ENCODE measurements at places on chromosomes 3 and 15.

GRCh38 chr3:127038466-127038865 lies 55.6 kb downstream of the PLXNA1 start:
- DNase-seq: no peak

DNA sequence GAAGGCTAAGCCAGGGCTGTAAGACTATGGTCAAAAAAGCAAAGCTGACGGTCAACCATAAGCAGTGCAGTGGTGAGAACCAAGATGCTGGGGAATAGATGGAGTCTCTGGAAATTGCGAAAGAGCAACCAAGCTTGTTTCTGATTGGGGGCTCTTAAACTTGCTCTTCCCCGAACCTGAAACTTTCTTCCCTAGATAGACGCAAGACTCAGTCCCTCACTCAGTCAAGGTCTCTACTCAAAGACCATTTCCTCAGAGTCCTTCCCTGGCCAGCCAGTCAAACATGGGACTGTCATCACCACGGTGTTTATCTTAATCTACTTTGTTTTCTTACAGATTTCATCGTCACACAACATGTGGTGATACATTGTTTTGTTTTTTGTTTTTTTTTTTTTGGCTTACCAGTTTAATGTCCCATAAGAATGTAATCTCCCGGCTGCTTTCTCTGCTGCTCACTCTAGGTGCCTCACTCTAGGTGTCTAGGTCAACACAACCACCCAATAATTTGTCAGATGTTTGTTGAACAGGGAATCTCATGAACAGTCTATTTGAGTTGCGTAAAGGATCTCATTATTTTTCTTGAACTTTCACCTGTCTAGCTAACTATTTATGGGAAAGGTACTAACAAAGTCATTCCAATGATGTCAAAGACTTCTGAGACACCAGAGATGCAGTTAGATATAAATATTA lies 495.4 kb downstream of the FOXP1 start:
- DNase-seq: no peak

DNA sequence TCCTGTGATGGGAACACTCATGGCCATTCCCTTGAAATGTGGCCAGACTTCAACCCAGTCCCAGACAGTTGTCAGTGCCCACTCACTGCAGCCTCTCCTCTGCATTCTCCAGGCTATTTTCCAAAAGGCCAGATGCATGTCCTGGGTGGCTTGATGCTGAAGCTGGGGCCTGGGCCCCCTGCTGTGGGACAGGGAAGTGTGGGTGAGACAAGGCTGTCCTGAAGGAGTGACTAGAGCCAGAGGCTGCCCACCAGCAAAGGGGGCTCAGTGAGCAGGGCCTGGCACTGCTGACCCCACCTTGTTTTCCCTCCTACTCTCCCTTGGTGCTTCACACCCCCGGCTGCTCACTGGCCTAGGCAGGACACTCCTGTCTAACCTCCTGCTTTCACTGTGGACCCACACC lies 11.9 kb downstream of the CISH start:
- DNase-seq: no peak

DNA sequence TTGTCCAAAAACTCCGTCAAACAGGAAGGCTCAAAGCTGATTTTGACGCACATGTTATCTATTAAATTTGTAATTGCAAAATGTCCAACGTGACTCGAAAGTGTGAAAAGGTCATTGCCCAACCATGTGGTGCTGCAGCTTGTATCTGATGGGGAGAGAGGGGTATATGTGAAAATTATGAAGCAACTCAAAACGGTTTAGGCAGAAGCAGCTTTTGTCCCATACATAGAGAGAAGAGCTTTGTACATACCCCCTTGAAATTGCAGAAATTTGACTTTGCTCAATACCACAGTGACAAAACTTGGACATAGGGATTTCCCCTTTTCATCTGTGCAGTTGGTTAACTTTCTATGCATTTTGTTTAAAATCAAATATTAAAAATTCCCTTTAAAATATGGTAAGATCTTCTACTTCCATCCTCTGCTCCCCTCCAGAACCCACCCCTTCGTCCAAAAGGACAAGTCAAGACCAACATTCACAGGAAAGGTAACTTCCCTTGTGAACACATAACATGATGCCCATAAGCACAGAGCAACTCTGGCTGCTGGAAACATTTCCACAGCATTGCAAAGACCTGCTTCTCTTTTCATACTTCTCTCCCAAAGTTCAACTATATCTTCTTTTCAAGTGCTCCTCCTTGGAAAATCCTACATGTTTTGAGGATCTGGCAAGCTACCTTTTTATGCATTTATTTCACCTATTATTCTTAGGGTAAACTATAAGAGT lies 253.7 kb upstream of the THBS1 start:
- no peak for DNase-seq

DNA sequence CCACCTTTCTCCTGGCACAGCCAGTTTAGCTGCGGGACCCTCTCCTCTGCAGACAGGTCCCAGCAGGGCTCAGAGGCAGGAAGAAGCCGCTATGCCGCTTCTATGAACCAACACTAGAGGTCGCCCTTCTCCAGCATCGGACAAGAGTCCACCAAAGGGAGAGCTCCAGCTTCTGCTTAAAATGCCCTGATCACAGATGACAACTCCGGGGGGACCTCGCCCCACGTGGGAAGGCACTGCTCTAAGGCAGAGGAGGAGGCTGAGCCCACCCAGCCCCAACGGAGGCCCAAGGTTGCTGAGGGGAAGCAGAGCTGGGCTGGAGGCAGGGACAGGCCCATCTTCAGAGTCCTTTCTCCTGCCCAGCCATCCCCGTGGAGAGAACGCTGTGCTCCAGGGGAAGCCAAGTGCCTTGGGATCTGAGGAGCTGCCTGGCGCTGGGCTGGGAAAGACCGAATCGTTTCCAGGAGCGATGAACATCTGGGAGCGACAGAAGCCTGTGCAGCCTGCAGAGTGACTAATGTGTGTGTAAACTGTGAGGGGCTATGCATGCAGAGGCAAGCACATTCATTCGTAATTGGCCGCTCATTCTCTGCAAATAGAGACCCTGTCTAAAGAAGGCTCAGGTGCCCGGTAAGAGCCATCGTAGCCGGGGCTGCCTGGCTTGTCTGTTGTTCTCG lies 43.5 kb upstream of the BDH1 start:
- DNase-seq: no peak

GRCh38 chr3:43178891-43179366 lies 73.0 kb upstream of the POMGNT2 start:
- DNase-seq: no peak

DNA sequence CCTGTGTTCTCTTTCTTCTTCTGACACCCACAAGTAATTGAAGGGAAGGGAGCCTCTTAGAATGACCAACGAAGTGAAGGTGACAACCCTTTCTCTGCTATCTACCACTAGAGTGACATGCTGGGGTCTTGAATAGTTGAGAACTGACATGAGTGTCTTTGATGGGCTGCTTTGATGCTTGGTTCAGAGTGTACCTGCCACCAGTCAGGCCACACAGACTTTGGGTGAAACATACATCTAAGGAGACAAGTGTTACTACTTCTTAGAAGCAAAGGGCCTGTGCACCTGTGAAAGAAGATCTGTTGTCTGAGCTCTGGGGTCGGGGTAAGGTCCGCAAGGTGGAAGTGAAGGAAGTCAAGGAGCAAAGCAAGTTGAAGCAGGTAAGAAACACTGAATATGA lies 1040.7 kb upstream of the CFAP20DC start:
- no peak for DNase-seq

DNA sequence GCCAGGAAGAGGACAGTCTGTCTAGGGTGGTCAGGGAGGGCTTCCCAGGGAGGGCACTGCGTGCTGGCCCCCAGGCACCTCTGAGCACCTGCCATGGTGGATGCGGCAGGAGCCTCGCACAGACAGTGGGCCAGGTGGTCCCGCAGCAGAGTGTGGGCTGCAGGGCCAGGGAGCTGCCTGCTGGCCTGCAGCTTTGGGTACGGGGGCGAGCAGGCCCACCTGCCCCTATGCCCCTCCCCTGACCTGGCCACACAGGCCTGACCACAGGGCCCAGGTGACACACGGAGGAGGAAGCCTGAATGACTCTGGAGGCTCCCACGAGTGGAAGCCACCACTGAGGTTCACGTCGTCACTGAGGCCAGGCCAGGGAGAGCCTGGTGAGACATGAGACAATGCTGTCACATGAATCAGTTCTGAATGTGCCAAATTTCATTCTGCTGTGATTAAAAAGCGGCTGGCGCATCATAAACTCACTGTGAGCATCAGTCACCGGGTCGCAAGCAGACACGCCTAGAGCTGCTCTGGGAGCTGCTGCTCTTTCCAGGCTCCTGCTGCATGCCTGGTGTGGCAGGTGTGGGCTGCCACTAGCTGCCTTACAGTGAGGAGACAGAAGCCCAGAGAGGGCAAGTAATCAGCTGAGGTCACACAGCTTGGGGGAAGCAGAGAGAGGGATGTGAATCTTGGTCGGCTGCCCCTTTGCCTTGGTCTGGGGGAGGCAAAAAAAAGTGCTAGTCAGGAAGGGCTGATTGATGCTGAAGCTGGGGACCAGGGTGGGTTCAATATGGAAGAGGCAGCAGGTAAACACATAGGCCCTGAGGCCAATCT lies 39.5 kb upstream of the IQSEC1 start:
- no peak for DNase-seq

GRCh38 chr3:130377960-130378676 lies 32.6 kb downstream of the COL6A5 start:
- DNase-seq: no peak

DNA sequence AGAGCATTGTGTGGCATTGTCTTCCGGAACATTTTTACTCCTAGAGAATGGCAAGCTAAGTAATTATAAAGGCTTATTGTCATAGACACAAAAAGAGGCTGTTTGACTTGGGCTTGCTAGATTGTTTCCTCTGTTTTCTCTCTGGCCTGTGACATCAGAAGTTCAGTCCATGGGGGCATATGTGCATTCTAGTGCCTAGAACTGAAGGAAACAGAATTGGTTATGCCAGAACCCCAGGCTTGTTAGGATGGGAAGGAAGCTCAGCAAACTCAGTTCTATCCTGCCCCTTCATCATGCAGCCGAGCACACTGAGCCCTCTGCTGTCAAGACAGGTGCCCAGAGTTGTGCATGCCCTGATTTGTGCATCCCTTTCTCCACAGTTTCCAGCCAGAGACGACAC lies 131.3 kb downstream of the PDE8A start:
- no peak for DNase-seq

- no peak for DNase-seq
Observed at GRCh38 chr15:82942691-82943090, 9.8 kb downstream of the HOMER2 start.

DNA sequence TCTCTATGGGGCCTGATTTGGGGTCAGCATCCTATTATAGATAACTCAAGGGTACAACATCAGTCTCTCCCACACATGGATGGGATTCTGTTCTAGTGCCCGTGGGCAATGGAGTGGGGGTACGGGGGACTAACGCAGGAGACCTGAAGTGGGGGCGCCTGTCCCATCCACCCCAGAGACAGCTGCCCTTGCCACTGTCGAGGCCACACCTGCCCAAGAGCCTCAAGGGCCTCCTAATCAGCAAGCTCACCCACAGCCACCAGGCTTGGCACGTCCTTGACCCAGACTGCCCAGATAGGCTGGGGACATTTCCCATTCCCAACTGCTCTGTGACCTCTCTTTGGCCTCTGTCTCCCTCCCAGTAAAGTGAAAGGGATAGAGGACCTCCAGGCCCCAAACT lies 8.5 kb upstream of the ISLR2 start:
- no peak for DNase-seq

- no peak for DNase-seq
Observed at GRCh38 chr3:175590745-175591144, 731.6 kb downstream of the NAALADL2 start.

DNA sequence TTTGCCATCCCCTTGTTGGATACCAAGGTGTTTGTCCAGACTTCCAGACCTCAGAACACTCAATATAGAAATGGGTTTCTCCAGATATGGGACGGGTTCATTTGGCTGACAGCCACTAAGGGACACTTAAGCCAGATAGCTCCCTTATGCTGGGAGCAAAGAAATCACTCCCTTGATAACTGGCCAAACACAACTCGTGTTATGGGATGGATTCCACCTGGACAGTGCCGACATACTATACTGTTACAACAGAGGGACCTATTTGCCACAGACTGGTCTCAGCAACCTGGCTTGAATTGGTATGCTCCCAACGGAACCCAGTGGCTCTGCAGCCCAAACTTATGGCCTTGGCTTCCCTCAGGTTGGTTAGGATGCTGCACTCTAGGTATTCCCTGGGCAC lies 114.0 kb upstream of the PLCL2 start:
- no peak for DNase-seq

DNA sequence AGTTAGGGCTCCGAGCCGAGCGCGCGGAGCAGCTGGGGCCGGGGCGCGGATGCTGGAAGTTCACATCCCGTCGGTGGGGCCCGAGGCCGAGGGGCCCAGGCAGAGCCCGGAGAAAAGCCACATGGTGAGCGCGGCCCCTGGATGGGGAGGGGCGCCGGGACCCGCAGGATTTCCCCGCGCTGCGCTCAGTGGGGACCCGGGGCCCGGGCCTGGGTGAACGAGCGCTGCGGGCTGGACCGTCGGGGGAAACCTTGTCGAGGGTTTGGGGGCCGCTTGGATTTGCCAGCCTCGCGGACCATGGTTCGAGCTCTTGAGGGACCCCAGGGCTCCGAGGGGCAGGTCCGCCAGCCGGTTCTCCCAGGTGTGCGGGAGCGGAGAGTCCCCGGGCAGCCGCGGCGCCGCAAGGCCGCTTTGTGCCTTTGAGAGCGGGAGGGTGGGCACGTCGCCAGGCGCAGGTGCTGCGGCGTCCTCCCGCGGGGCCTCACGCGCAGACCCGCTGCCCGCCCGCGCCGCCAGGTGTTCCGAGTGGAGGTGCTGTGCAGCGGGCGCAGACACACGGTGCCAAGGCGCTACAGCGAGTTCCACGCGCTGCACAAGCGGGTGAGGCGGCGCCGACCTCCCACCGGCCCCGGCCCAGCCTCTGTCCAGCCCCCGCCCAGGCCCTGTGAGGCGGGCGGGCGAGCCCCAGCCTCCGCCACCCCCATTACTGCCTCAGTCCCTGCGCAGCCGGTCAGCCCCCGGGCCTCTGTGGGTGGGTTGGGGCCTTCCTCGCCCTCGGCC lies at the start of gene SNX22:
Gene SNX22, plus strand, starts transcription at position 5 of the 780 bp plus-strand sequence. Its CDS starts 45 bp downstream, at position 50.
- DNase-seq: no peak

- DNase-seq: no peak
Observed at GRCh38 chr3:17333446-17333845, 409.0 kb downstream of the TBC1D5 start.

DNA sequence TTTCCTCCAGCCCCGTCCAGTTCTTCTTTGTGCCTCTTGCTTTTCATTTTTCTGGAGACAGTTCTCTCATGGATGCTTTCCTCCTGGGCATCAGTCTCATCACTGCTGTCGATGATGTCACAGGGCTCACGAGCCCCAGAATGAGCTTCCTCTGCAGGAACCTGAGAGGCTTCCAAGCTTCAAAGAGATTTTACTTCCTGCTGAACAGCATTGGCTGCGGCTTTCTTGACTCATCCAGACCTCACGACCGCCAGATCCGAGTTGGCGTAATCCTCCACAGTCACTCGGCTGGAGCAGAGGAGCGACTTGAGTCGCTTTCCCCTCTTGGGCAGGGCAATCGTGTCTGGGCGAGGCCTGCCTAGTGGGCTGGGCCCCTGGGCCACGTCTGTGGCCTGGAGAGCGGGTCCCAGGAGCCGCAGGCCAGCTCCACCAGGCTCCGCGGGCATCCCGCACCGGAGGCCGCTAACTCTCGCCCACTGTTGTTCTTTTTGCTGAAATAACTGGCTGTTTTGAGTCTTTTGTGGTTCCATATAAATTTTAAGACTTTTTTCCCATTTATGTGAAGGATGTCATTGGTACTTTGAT lies 20.8 kb upstream of the FAN1 start:
- DNase-seq: no peak

Data from NCI-H748 treated with DMSO at 0.1 percent for 48 hours (cell line).